ENCODE measurements at places on chromosomes 16 and 17. TPM values are rescaled to one million over a fixed set of nuclear protein-coding genes. Genes with fewer than 3 reads are reported as not detected.

Gene LDHD
- total RNA-seq, result 2.7 TPM

Gene SMIM5
- 2.0 TPM for total RNA-seq

Gene KRT39
- not detected for total RNA-seq

DNA sequence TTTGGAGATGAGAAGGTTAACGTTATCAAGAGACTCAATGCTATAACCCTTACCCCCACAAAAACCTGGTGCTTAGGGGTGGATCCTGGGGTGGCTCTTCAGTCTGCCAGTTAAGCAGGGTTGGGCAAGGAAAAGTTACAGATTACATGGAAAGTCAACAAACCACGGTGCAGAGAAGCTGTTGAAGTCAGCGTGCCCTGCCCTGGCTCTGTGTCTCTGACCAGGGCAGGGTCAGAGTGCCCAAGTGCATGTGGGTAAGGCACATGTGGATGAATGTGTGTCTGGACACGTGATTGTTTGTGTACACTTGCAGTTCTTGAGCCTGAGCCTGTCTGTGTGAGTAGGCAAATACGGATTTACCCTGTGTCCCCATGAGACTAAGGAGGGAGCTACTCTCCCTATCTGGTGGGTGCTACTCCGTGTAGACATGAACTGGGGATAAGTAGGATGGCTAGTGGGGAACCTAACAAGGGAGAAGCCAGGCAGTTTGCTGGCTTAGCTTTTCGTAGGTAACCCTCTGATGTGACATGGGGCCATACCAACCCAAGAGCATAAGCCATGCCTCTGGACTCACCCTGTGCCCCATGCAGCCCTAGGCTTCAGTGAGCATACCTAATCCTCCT lies 5.5 kb downstream of the IGFBP4 start:
- no peaks in the 10 kb centered on the region for H3K27me3 ChIP-seq
- no peak overlapping the region for H3K4me3 ChIP-seq
- no peaks in the 10 kb centered on the region for H3K36me3 ChIP-seq
- DNase-seq, result no peak
- peaks cover 27% of the 10 kb centered on the region for H3K4me1 ChIP-seq

Gene VTN
- total RNA-seq, result not detected

- peaks cover 14% of the 10 kb centered on the region for H3K4me1 ChIP-seq
- peaks cover 6% of the 10 kb centered on the region for H3K36me3 ChIP-seq
- peak overlapping the region; percentile 81 for H3K27ac ChIP-seq
- H3K27me3 ChIP-seq, result no peaks in the 10 kb centered on the region
These were observed 3.8 kb upstream of the TAC4 start for GRCh38 chr17:49851387-49852291.

DNA sequence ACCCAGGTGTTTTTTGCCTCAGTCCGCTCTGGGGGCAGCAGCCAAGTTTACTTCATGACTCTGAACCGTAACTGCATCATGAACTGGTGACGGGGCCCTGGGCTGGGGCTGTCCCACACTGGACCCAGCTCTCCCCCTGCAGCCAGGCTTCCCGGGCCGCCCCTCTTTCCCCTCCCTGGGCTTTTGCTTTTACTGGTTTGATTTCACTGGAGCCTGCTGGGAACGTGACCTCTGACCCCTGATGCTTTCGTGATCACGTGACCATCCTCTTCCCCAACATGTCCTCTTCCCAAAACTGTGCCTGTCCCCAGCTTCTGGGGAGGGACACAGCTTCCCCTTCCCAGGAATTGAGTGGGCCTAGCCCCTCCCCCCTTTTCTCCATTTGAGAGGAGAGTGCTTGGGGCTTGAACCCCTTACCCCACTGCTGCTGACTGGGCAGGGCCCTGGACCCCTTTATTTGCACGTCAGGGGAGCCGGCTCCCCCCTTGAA lies 2.1 kb upstream of the C17orf107 start:
- peaks cover 23% of the 10 kb centered on the region for H3K4me1 ChIP-seq
- DNase-seq, result no peak
- no peak overlapping the region for H3K27ac ChIP-seq
- no peaks in the 10 kb centered on the region for H3K27me3 ChIP-seq
- peaks cover 15% of the 10 kb centered on the region for H3K36me3 ChIP-seq

GRCh38 chr17:28738680-28739384 lies 5.0 kb upstream of the TRAF4 start:
- no peaks in the 10 kb centered on the region for H3K27me3 ChIP-seq
- H3K4me3 ChIP-seq, result no peak overlapping the region
- H3K36me3 ChIP-seq, result peaks cover 8% of the 10 kb centered on the region
- DNase-seq, result peak; percentile 13

GRCh38 chr17:14205380-14205779 lies 31.3 kb downstream of the CDRT15 start:
- H3K4me3 ChIP-seq, result no peak overlapping the region
- H3K27me3 ChIP-seq, result no peaks in the 10 kb centered on the region
- peaks cover 61% of the 10 kb centered on the region for H3K4me1 ChIP-seq

GRCh38 chr17:33962857-33963655 lies 292.0 kb upstream of the CCL2 start:
- H3K4me1 ChIP-seq, result peaks cover 9% of the 10 kb centered on the region
- H3K27me3 ChIP-seq, result no peaks in the 10 kb centered on the region
- no peak overlapping the region for H3K27ac ChIP-seq
- no peak overlapping the region for H3K4me3 ChIP-seq

DNA sequence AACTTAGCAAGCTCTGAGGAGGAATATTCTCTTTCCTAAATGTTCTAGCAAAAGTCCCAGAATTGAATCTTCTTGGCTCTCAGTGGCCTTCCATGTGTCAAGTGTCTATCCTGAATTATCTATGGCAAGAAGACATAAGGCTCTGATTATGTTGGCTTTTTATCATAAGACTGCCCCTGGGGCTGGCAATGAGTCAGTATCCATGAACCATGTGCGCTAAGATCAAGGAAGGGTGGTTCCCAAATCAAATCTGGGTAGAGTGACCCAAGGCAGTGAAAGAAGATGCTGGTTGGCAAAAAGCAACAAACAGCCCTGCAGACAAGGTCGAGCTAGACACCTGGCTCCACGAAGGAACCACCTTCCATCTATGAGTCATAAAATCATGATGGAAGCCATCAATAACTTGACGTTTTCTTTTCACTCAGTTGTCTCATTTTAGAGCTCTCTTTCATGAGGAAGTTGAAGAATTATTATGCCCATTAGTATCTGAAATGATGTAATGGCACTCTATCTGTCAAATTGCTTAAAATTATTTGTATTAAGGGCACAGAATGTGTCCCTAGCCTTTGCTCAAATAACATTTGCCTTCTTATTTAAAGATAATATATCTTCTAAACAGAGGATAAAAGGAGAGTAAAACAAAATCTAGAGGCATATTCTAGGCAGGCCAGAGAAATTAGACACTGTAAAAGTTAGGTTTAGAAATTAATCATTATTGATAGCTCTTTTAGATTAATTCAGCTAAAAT lies 657.7 kb upstream of the GOT2 start:
- no peak overlapping the region for H3K4me3 ChIP-seq
- H3K27me3 ChIP-seq, result no peaks in the 10 kb centered on the region
- no peaks in the 10 kb centered on the region for H3K4me1 ChIP-seq
- no peak for DNase-seq

GRCh38 chr17:15914400-15915170 lies 30.3 kb upstream of the ADORA2B start:
- H3K4me3 ChIP-seq, result no peak overlapping the region
- peaks cover 13% of the 10 kb centered on the region for H3K4me1 ChIP-seq
- no peaks in the 10 kb centered on the region for H3K36me3 ChIP-seq
- no peaks in the 10 kb centered on the region for H3K27me3 ChIP-seq
- DNase-seq, result no peak

DNA sequence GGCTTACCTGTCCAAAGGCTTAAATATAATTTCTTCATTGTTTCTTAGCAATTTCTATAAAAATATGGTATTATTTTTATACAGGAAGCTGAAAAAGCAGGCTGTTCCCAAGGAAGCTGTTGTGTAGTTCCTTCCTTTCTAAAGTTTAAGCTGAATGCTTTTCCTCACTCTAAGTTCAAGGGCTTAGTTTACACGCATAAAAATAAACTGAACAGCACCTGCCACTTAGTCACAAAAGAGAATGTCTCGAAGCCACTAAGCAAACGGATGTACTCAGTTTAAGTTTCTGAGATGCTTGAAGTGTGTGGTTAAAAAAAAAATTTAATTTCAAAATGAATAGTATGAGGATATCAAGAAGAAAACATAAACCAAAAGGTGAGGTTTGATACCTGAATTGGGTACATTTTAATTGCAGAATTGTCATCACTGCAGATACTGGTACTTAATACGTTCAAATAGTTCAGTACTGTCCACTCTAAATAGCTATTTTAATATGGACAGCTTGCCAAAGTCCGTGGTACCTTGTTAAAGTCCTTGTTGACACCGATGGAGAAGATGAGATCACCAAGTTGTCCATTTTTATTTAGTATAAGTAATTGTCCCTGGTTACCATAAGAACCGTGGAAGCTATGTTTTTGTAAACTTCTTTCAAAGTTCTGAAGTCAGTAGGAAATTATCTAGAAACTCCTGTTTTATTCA lies 38.1 kb downstream of the MRTFB start:
- no peaks in the 10 kb centered on the region for H3K36me3 ChIP-seq
- H3K4me1 ChIP-seq, result no peaks in the 10 kb centered on the region
- no peak for DNase-seq
- no peak overlapping the region for H3K4me3 ChIP-seq
- no peaks in the 10 kb centered on the region for H3K27me3 ChIP-seq
- no peak overlapping the region for H3K27ac ChIP-seq

DNA sequence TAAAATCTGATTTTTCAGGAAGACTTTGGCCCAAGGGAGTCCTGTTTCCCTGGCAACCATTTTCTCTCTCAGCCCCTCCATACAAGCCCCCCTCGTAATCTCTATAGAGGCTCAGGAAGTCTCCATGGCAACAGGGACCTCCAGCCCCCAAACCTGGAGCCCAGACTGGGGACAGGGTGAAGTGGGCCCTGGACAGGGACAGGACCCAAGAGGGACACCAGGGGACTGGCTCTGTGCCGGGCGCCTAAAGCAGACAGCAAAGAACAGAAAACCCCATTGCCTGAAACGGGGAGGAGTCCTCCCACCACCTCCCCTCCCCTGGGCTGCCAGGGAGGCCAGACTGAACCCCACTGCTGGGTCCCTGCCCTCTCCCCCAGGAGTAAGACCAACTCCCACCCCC lies 40.6 kb downstream of the CPNE2 start:
- H3K36me3 ChIP-seq, result no peaks in the 10 kb centered on the region
- H3K4me3 ChIP-seq, result peak overlapping the region; percentile 75
- peaks cover 80% of the 10 kb centered on the region for H3K4me1 ChIP-seq
- no peaks in the 10 kb centered on the region for H3K27me3 ChIP-seq

GRCh38 chr16:85167589-85168537 lies 55.6 kb upstream of the CIBAR2 start:
- H3K27ac ChIP-seq, result no peak overlapping the region
- no peaks in the 10 kb centered on the region for H3K36me3 ChIP-seq
- H3K4me1 ChIP-seq, result no peaks in the 10 kb centered on the region
- DNase-seq, result no peak

DNA sequence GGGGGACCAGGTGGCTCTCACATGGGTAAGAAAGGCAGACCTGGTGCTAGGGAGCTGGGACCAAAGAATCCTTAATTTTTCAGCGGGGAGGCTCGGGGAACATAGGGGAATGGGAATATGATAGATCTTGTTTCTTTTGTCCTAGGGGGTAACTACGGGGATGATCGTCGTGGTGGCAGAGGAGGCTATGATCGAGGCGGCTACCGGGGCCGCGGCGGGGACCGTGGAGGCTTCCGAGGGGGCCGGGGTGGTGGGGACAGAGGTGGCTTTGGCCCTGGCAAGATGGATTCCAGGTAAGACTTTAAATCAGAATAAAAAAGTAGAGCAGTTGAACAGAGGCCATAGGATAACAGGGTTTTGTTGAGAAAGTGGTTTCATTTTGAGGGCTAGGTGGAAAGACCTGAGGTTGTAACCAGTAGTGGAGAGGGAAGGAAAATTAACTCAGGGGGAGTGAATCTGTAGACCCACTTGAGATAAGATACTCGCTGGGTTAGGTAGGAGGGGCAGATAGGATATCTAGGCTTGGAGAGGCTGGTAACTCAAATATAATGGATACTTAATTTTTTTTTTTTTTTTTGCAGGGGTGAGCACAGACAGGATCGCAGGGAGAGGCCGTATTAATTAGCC lies 11.0 kb downstream of the FUS start:
- no peak for DNase-seq
- H3K4me1 ChIP-seq, result peaks cover 29% of the 10 kb centered on the region
- H3K27me3 ChIP-seq, result no peaks in the 10 kb centered on the region
- H3K36me3 ChIP-seq, result peaks cover 100% of the 10 kb centered on the region
- no peak overlapping the region for H3K27ac ChIP-seq
- H3K4me3 ChIP-seq, result no peak overlapping the region

Gene CBFA2T3
- 25.2 TPM for total RNA-seq

Gene KAT2A
- 39.6 TPM for total RNA-seq

GRCh38 chr17:76517638-76518038 lies 16.4 kb upstream of the RHBDF2 start:
- no peak overlapping the region for H3K4me3 ChIP-seq
- no peak for DNase-seq
- no peaks in the 10 kb centered on the region for H3K36me3 ChIP-seq
- no peaks in the 10 kb centered on the region for H3K27me3 ChIP-seq
- H3K4me1 ChIP-seq, result peaks cover 36% of the 10 kb centered on the region

DNA sequence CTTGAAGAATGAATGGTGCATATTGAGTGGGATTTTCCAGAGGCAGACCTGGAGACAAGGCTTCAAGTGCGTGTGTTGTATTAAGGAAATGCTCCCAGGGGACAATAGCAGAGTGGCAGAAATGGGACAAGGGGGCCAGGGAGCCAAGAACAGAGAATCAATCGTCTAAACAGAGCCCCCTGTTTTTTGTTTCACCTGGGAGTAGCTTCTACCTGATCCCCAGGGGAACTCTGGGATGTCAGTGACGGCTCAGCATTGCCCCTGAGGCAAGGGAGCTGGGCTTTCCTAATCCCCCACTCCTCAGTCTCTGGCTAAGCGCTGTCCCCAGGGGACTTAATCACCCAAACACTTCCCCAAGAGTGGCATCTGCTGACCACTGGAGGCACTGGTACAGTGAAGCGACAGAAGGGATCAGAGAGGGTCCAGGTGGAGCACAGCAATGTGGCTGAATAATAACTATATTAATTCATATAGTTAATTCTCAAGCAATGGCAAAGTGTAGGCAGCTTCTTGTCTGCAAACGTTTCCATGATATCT lies 35.7 kb upstream of the C16orf78 start:
- H3K4me1 ChIP-seq, result no peaks in the 10 kb centered on the region
- H3K4me3 ChIP-seq, result no peak overlapping the region
- H3K27me3 ChIP-seq, result no peaks in the 10 kb centered on the region
- no peak for DNase-seq
- no peaks in the 10 kb centered on the region for H3K36me3 ChIP-seq

DNA sequence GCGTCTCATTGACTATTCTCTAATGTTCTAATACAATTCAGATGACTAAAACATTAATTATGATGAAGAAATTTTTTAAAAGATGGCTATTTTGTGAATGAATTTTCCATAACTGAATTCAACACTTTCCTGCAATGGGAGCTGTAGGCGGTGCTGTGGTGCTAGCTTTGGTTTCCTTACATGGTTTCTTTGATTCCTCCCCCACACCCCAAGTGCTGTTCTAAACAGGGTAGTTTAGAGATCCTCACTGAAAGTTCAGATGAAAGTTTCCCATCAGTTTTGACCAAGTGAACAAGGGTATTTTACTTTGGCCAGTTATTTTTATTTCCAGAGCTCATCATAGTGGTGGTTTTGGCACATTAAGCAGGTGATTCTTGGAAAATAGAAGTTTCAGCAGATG lies 26.0 kb upstream of the MRC2 start:
- no peak for DNase-seq
- H3K4me3 ChIP-seq, result no peak overlapping the region
- peaks cover 79% of the 10 kb centered on the region for H3K36me3 ChIP-seq
- no peaks in the 10 kb centered on the region for H3K4me1 ChIP-seq
- no peak overlapping the region for H3K27ac ChIP-seq

All from naive thymus-derived CD4-positive, alpha-beta T cell (primary cell).